ENCODE measurements at places on chromosomes 12 and 14. TPM values are rescaled to one million over a fixed set of nuclear protein-coding genes. Genes with fewer than 3 reads are reported as not detected.

- no peak for DNase-seq
These were observed 835.2 kb downstream of the FSCB start for GRCh38 chr14:43671716-43672485.

DNA sequence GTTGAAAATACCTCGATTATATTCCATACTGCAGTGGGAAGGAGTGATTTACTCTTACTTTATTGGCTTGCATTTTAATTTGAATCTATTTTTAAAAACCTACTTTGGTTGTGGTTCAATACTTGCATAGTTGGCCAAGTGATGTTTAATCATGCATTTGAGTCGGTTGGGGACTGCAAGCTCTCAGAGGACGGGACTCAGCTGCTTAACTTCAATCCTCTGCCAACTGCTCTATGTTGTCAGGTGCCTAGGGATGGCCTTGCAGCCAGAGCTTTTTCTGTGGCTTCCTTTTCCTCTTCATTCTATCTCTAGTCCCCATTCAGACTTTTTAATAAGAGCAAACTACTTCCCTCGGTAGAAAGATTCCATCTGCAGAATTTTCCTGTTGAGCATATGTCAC lies 53.4 kb upstream of the KRR1 start:
- no peak for DNase-seq

DNA sequence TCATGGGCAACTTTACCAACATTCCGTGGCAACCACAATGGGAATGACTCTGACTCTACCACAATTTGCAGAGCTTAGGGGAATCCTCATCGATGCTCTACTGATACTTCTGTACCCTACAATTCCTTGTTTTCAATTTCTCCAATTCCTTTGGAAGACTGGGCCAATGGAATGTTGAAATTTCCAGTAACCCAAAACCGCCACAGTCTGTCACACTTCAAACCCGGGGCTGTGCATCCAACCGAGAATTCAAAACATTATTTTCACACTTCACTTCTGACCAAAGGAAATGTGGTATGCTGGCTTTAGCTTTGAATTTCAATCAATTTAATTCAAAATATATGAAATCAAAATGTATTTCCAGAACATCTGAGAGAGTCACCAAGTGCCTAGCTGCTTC lies 951.4 kb downstream of the VRK1 start:
- DNase-seq: no peak

DNA sequence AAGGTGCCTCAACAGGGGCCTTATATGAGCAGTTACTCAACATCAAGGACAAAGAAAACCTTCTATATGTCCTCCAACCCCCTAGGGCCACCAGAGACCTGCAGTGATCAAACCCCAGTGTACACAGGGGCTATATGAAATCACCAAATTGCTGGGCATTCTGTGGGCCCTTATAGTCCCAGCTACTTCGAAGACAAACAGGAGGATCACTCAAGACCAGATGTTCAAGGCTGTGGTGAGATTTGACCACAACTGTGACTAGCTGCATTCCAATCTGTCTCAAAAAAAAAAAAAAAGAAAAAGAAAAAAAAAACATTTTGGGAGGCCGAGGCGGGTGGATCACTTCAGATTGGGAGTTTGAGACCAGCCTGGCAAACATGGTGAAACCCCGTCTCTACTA lies 51.0 kb upstream of the PRB2 start:
- no peak for DNase-seq

The TM7SF3 gene
- total RNA-seq: 55.0 TPM

The EML5 gene
- total RNA-seq: 3.3 TPM

The FAIM2 gene
- total RNA-seq: 4.9 TPM

DNA sequence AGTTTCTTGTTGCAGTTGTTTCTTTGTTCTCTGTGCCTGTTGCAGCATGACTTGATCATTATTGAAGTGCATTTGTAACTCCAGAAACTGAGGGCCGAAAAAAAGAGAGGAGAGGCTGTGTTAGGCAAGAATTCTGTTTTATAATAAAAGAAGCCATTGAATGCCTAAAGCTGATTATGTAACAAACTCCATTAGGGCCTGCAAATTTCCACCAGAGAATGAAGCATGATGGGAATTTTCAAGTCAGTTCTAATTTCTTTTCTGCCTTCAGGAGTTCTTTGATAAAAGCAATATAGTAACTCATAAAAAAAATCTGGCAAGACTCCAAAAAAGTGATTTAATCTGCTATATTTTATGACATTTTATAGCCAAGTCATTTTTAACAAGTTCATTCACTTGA lies 156.7 kb upstream of the RASSF8 start:
- no peak for DNase-seq

DNA sequence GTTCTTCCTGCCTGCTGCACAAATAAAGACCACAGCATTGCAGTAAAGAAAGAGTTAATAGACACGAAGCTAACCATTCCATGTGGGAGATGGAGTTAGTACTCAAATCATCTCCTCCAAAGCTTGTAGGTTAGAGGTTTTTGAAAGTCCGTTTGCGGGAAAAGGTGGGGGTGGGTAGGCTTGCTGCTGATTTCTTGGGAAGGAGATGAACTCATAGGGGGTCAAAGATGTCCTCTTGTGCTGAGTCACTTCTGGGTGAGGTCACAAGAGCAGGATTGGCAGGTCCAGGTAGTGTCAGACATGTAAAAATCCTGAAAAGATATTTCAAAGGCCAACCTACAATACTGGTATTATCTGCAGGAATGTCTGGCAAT lies 66.4 kb downstream of the PTHLH start:
- DNase-seq: no peak

GRCh38 chr12:2876431-2877046 lies 435 bp downstream of the FOXM1 start:
- no peak for DNase-seq

DNA sequence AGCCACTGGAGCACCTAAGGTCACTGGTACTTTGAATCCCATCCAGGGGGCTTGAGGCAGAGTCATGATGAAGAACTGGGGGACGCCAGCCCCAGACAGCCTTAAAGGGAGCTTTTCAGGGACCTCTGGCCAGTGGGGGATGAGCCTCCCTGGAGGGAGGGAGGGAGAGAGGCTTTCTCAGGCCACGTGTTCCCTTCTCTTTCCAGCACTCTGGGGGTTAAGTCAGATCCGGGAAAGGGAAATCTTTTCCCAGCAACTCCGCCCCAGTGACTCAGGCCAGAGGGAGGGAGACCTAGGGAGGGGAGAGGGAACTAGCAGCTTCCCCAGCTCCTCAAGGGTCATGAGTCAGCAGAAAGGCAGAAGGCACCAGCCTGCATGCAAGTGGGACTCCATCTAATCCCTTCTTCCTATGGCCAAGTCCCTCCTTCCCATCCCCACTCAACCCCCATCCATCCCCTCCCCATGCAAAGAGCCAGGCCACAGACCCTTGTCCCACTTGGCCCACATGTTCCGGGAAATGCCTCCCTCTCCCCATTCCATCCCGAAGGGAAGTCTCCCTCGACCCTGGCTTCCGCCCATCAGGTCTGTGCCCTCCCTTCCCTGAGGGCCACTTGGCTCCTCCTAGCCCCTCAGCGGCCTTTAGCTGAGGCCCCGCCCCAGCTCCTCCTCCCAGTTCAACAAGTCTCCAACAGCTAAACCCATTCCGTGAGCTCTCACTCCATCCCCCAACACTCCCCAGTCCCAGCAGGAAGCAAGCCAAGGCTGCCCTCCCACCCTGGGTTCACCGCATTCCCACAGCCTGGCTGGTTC lies 5.6 kb downstream of the TNFRSF1A start:
- peak; percentile 88 for DNase-seq

DNA sequence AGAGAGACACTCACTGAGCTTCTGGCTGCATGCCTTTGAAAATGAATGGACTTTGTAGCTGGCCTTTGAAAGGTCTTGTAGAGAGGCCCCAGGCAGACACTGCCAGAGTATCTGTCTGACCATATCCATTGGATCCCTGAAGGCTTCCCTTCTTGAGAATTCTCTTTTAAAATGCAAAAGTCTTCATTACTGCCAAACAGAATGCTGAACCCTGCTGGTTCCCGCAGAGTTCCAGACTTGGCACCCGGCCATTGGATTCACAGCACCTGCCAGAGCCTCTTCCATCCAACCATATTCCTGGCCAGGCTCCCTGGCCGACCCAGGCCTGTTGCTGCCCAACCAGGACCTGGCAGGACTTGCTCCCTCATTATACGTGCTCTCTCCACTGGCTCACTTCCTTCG lies 182.5 kb downstream of the GXYLT1 start:
- DNase-seq: peak; percentile 20

- no peak for DNase-seq
These were observed 76.9 kb downstream of the DDX51 start for GRCh38 chr12:132067182-132067581.

The CISTR gene
- total RNA-seq: not detected

GRCh38 chr14:92568621-92569479 lies 55.3 kb downstream of the RIN3 start:
- DNase-seq: no peak

- no peak for DNase-seq
These were observed 391.8 kb upstream of the PRICKLE1 start for GRCh38 chr12:42981379-42981778.

The DACT1 gene
- 4.0 TPM for total RNA-seq
